ENCODE measurements at places on chromosomes 3 and 15. TPM values are rescaled to one million over a fixed set of nuclear protein-coding genes. Genes with fewer than 3 reads are reported as not detected.

DNA sequence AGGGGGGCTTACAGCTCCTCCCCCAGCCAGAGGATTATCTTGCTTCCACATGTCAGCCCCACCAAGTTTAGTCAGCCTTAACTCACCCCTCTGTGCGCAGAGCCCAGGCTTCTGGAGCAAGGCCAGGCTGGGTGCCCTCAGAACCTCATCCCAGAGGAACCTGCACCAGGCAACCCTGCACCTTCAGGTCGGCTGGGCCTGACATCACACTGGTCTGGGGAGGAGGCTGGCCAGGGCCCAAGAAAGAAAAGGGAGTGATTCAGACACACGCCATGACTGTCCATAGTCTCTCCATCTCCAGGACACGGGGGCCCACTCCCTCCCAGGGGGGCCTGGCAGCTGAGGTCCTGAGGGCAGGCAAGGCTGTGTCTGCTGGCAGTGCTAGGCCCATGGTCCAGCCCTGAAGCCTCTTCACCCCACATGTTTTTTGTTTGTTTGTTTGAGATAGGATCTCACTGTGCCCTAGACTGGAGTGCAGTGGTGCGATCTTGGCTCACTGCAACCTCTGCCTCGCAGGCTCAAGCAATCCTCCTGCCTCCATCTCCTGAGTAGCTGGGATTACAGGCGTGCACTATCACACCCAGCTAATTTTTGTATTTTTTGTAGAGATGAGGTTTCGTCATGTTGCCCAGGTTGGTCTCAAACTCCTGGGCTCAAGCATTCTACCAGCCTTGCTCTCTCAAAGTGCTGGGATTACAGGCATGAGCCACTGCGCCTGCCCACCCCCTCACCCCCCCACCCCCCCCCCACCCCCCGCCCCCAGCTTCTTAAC is 11.1 kb downstream of the TNK2 start:
- DNase-seq = no peak

DNA sequence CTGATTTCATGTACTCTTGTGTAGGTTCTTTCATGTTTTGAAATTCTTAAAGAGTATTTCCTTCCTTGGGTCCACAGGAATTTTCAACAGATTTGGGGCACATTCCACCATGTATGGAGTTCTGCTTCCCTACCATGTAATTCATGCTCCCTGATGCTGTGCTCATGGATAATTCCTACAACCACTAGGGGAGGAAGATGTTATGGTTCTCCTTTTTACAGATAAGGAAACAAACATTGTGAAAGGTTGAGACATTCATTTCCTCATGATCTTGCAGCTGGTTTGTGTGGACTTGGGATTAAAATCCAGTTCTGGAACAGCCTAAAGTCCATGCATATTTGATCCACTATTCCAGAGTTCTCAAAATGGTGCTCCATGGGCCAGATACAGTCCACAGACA is 174.9 kb upstream of the FRMD4B start:
- DNase-seq = no peak

SPTSSB gene
- 8.1 TPM for total RNA-seq

SPTBN5 gene
- total RNA-seq = 0.64 TPM
